ENCODE measurements at places on chromosomes 12 and 14.
A peak's percentile ranks its signal among the peaks of the same experiment; 100 is the strongest.

- DNase-seq: no peak
These were observed 27.6 kb upstream of the P2RX4 start for GRCh38 chr12:121182222-121182893.

GRCh38 chr14:101992708-101993107, 28.3 kb downstream of the DYNC1H1 start:
- no peak for DNase-seq

DNA sequence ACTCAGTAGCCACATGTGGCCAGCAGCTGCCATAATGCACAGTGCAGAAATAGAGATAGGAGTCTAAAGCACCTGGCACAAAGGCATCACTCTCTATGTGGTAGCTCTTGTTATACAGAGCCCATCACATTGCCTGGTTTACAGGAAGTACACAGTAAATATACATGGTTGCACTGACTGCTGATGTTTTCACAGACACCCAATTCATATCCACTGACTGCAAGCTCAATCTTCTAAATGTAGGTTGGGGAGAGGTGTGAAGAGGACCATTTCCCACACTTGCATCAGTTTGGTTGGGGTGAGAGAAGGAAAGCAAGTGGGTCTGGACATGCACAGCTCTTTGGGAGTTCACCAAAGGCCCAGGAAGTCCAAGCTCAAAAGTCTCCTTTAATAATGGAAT, 172.8 kb downstream of the DPF3 start:
- DNase-seq: no peak

- no peak for DNase-seq
These were observed 4.6 kb downstream of the AHNAK2 start for GRCh38 chr14:104973385-104974145.

- DNase-seq: no peak
These were observed 1308.6 kb downstream of the FSCB start for GRCh38 chr14:43198465-43198864.

GRCh38 chr12:95790033-95790916, at the start of gene NTN4:
TSS of gene NTN4 (minus strand) at chr12:95790764. CDS start at chr12:95790309, 455 bp downstream.
- peak; percentile 5 for DNase-seq

DNA sequence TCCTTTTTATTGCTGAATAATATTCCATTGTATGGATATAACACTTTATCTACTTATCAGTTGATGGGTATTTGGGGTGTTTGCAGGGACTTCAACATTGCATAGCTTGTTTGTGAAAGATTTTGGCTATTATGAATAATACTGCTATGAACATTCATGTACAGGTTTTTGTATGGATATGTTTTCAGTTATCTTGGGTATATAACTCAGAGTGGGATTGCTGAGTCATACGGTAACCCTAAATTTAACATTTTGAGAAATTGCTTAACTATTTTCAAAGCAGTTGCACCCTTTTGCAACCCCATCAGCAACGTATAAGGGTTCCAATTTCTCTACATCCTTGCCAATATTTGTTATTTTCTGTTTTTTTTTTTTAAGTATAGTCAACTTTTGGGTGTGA, 27.3 kb upstream of the HELB start:
- no peak for DNase-seq

- DNase-seq: no peak
These were observed 142.5 kb upstream of the ARID2 start for GRCh38 chr12:45587012-45587411.

DNA sequence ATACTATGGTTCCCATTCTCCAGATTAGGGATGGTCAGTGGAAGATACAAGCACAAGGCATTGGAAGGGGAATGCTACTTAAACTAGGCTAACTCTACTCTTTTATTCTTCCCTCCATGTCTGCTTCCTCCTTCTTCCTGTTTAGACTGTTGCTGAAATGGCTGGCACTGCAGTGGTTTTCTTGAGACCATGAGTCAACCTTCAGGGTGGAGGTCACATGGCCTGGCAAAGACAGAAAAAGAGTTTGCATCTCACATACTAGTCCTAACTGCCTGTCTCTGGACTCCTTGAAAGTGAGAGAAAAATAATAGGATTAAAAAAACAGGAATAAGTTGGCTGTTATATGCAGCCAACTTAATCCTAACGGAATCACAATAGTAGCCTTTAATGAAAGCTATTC, 37.0 kb downstream of the ALDH1L2 start:
- no peak for DNase-seq

GRCh38 chr12:102760322-102760721, 156.7 kb downstream of the PAH start:
- no peak for DNase-seq

DNA sequence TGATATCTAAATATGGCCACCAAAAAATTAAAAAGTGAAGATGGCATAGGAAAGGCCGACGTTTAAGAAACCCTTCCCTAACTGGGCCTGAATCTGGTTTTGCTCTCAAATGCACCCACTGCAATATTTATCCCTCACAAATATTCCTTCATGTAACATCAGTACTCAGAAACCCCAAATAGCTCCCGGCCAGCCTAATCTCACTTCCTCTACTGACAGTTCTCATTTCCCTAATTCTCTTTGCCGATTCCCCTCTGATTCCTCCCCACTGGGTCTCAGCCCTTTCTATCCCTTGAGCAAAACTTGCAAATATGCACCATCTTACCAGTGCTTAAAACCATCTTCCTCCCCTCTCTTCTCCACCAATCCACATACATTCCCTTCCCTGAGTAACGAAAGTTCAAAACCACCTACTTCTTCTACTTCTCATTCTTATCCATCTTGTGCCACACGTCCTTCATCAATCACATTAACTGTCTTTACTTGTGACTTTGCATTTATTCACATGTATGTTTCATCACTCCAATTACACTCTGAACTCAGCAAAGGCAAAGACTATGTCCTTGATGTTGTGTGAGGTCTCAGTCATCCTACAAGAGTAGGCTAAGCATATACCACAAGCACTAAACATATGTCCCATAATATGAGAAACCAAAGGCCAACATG, 23.1 kb downstream of the KCNK10 start:
- DNase-seq: no peak

DNA sequence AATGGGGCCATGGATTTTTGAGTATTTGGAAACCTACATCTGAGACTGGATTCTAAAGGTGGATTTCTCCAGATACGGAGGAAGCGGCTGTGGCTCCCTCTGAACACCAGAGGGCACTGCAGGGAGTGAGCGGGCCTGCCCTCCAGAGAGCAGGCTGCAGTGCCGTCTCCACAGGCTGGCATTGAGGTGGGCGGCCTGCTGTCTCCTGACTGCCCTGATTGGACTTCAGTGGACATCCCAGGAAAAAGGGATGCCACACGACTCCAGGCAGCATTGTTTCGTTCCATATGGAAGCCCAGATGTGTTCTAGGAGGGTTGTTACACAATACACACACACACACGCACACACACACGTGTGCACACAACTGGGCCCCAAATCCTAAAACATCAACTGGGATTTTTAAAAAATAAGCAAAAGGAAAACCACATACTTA, 20.9 kb upstream of the ANO2 start:
- peak; percentile 16 for DNase-seq

DNA sequence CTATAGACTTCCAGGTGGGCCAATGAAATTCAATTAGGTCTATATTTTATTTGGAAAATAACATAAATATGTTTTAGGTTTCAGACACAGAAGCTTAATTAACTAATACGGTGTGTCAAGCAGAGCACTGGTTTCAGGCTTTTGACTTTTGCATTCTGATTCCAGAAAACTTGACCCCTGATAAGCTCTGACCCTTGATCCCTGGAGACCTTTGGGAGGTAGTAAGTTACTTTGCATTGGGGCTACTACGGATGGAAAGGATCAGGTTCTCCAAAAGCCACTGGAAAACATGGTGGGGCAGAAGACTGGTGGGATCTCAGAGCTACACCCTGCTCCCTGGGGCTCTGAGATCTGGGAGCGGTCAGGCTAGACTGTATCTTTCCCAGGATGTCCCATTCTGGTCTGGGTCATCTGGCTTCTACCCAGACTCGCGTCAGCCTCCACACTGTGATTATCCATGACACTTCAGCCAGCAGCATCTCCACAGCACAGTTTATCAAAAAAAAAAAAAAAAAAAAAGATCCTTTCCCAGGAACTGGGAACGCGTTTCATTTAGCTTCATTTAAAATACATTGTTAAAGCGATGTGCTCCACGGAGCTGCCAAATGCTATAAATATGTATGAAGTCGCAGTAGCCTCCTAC, 17.8 kb upstream of the EMP1 start:
- DNase-seq: no peak

DNA sequence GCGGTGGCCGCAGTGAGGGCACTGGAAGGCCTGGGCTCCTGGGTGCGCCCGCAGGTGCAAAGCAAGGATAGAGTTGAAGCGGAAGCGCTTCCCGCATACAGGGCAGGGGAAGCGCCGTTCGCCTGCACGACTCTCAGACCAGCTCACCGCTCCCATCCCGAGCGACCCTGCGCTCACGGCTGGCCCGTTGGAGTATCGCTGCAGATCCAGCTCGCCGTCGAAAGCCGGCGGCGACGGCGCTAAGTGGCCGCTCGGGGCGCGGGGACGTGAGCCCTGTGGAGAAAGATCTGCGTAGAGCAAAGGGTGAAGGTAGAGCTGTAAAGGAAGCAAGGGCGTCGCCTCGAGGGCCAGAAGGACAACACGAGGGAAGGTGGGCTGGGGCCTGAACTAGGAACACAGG, 5.4 kb downstream of the ZNF219 start:
- DNase-seq: no peak

- DNase-seq: no peak
These were observed 34.8 kb upstream of the MAPKAPK5 start for GRCh38 chr12:111807232-111807631.

- DNase-seq: no peak
These were observed 6.8 kb downstream of the TMCC3 start for GRCh38 chr12:94643606-94644005.

GRCh38 chr14:73014105-73014504, 12.8 kb downstream of the ZFYVE1 start:
- DNase-seq: no peak

- no peak for DNase-seq
These were observed 562.2 kb downstream of the GALC start for GRCh38 chr14:87430810-87431209.

DNA sequence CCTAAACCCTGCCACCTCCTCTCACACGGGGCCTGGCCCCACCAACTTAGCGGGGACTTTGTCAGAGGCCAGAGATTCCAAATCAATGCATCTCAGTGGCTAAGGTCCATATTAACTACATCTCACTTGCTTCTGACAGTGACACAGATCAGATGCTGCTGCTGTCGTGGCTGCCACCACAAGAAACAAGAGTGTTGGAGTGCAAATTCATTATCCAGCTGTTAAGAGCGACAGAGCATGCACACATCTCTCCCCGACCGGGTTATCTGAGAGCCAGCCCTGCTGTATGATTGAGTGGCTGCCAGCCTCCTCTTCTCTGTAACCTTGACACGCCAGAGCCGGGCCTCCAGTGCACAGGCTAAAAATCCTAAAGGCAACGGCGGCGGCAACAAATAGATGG, 40.2 kb downstream of the SPRING1 start:
- no peak for DNase-seq

- no peak for DNase-seq
These were observed 18.3 kb downstream of the SLC38A2 start for GRCh38 chr12:46354111-46354801.

DNA sequence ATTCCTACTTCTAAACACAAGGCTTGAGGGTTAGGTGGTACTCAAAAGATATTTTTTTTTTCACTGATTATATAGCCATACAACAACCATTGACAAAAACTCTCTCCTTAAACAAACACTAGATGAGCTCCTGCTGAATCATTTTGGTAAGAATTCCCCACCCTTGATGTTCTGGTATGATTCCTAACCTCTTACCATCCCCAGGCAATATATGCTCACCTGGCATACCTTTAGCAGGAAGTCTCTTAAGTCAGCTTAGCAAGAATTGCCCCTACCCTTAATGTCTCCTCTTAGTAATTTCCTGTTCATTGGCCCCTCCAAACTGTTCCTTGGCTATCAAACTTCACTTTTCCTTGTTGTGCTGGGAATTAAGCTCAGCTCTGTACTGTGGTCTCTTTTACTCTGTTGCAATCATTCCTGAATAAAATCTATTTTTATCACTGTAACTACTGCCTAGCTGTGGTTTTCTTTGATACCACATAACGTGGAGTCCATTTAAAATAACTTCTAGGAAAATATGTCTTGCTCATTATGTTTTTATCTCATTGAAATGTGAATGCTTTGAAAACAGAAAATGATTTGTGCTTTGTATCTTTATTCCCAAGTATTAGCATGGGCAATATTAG, 712.6 kb downstream of the SLC16A7 start:
- no peak for DNase-seq

- peak; percentile 59 for DNase-seq
These were observed 583 bp downstream of the CPNE8 start for GRCh38 chr12:38904537-38905479.

GRCh38 chr12:27732281-27732680, 21.6 kb downstream of the MRPS35 start:
- DNase-seq: no peak

- DNase-seq: no peak
These were observed 15.7 kb downstream of the CAPZA3 start for GRCh38 chr12:18753481-18754123.

GRCh38 chr12:52209321-52209720, 17.5 kb upstream of the KRT80 start:
- DNase-seq: no peak

- DNase-seq: peak; percentile 8
These were observed 238.8 kb upstream of the RGS6 start for GRCh38 chr14:71693381-71693780.

DNA sequence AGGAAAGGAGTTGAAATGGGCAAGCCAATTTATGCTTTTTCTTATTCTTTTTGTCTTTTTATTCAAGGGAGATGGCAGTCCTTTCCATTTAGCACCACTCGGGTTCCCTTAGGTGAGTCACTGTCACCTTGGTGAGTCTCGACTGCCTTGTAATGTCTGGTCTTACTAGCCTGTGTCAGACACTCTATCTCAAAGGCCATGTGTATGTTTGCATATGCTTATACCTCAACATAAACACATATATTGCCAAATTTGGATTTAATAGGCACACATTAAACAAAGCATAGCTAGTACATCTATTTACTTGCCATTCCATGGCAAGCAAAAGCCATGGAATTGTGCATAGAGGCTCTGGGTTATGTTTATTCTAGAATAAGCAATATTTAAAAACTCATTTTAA, 624.9 kb upstream of the FOXG1 start:
- DNase-seq: no peak
